ENCODE measurements at places on chromosomes 3 and 15.
A peak's percentile ranks its signal among the peaks of the same experiment; 100 is the strongest.

GRCh38 chr3:171954690-171955383 is 84.5 kb upstream of the FNDC3B start:
- DNase-seq: no peak

DNA sequence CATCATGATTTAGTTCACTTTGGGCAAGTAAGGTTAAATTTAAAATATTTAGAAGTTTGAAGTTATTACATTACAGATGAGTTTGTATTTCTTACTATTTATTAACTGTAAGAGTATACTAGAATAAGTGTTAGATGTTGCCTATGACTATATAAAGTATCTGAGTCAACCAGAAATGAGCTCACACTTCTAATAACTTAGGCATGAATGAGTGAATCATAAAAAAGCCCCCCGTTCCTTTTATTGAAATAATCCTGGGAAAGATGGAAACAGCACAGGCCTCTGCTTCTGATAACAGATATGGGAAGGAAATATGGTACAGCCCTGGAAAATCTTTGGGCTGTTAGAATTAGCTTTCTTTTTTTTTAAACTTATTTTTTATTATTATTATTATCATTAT is 66.6 kb upstream of the TGFBR2 start:
- no peak for DNase-seq

GRCh38 chr3:54698054-54698453 is 229.8 kb downstream of the LRTM1 start:
- DNase-seq: no peak

- DNase-seq: no peak
Observed at GRCh38 chr3:21835264-21835663, 84.3 kb upstream of the ZNF385D start.

DNA sequence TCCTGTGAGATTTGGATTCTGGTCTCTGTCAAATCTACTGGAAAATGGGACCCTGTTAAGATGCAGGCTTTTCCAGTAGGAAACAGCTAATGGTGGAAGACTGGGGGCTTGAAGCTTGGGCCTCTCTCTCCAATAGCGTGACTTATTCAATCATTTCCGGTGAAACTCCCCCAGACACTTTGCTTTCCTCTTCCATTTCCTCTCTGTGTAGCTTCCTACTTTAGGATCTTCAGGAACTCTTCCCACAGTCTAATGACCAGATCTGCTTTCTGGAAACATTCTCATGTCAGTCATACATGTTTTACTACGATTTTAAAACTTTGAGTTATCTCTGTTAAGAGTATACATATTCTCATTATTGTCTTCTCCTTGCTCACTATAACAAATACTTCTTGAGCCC is 28.0 kb upstream of the TPRG1 start:
- DNase-seq: no peak

DNA sequence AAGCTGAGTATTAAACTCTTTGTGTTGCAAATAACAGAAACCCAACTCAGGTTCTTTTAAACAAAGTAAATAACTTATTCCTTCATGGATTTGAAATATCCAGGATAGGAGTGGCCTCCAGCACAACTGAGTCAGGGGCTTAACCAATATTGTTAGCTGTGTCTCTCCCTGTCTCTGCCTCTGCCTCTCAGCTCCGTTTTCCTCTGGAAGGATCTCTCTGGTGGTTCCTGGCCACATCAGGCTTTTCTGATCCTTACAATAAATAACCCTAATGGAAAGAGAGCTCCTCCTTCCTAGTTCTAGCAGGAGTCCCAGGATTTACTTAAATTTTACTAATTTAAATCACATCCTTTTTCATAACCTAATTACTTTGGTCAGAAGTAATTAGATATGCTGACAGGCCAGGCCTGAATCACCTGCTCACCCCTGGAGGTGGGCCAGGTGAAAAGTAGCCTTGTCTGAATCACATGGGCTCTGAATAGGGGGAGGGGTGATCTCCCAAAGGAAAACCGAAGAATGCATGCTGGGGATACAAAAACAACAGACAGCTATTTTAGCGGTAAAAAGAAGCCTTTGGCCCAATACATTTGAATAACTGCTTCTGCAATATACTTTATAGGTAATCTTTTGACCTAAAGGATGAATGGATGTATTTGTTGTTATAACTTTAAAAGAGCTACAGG is 75.4 kb downstream of the REC114 start:
- no peak for DNase-seq

DNA sequence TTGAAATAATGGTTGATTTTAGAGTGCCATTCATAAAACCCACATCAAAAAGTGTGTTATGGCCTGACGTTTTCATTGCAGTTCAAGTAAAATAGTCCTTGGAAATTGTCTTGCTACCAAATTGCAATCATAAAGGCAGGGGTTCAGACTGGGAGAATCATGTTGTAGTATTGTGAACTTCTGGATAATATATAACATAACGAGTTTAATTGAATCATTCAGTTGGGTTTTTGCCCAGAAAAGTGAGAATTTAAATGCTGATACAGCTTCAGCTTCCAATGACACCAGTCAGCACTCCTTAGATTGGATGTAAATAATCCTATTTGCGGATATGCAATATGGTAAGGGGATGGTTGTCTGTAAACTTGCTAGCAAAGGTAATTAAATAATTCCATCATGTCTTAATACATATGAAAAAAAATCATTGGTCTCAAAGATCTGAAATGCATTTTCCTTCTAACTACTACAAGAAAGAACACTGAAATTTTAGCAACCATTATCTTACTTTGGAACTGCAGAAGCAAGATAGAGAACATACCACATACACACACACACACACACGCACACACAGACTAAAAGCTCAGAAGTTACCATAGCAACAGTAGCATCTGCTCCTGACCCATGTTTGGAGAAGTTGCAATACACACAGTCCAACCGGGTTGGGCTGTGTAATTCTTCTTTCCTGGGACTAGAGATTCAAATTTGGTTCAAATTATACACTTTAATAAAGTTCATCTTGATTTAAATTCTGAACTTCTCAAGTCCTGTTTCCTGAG is 686.2 kb upstream of the NR2F2 start:
- no peak for DNase-seq

DNA sequence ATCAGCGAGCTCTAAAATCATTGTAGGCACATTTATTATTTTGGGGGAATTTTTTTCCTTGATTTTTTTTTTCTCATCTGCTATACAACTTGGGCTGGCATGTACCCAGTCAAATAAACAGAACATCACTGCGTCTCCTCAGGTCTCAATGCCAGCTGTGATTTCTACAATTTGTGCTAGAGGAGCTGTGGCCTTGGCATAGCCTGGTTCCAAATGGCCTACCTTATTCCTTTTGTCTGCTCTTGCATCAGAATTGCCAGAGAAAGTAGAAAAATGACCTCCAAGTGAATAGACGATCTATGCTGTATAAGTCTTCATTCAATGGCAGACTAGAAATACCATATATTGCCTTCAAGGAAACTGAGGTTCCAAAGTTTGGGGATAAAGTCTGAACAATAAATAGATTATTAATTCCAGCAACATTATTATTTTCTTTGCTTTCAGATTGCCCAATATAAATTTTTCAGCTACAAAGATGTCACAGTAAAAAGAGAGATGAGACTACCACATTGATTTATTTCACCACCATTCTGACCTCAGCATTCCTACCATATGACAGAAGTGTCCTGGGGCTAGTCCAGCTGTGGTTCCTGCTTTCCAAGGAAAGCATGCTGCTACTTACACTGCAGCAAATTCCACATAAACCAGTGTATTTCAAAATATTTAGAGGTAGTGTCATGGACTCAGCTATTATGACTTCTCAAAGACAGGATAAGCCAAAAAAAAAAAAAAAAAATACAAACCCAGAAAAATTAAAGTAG is 493.9 kb upstream of the ZNF385D start:
- DNase-seq: peak; percentile 43

DNA sequence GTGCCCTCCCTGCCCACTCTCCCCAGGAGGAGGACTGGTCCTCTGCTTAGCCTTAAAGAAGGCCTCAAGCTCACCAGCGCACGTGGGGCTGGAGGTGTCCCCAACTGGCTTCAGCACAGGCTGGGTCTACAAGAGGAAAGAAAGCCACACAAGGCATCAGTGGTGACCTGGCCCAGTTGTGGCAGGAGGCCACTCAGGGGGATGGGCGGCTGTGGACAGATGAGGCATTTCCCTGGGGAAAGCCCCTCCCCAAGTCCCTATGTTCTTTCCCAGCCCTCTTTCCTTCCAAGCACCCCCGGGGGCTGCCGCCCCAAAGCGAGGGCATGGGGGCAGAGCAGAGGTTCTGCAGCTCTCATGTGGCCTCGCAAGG is 155.2 kb upstream of the TLE3 start:
- DNase-seq: no peak

DNA sequence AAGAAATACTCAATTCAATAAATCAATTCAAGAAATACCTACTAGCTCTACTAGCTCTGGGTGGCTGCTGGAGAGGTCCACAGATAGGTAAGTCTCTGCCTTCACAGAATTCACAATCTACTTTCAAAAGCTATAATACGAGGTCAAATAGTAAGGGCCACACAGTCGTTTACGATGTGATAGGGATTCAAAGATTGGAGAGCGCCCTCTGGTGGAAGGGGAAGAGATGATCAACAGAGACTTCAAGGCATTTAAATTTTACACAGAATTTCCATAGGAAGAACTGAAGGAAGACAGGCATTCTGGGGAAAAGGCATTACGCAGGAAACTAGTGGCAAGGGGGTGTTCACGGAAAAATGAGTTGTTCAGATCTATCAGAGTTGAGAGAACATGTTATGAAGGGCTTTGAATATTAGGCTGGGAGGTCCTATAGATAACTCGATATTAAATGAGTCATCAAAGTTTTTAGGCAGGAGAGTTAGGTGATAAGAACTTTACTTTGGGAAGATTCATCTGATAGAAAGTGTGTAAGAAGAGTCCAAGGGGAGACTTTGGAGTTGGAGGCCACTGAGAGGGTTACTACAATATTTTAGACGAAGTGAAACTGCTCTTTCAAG is 128.8 kb downstream of the FRMD5 start:
- DNase-seq: peak; percentile 5

DNA sequence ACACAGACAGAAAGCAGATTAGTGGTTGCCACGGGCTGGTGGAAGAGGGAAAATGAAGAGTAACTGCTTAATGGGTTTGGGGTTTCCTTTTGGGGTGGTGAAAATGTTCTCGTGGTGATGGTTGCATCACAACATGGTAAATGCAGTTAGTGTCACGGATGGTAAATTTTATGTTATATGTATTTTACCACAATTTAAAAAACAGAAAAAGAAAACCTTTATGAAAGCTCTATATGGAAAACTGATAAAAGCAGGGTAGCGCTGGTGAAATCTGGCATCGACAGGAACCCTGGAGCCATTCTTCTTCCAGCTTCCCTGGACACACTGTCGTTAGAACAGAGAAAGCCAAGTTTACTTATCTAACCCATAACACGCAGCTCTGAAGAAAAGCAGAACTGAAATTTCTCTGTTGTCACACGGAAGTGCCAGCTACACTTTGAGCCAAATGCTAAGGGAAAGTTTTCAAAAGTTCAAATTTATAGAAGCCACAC is 287.7 kb upstream of the NR2F2 start:
- no peak for DNase-seq

- no peak for DNase-seq
Observed at GRCh38 chr3:120348065-120348990, 826 bp downstream of the LRRC58 start.

Data from epithelial cell of prostate (primary cell).